ENCODE measurements at places on chromosomes 6 and 20.

GRCh38 chr6:73695619-73696421 lies at the start of gene CD109:
TSS of gene CD109 (plus strand) at chr6:73696203. CDS start at chr6:73696216, 13 bp downstream.
- DNase-seq: peak; percentile 14

- DNase-seq: no peak
Observed at GRCh38 chr20:6651561-6651960, 115.9 kb upstream of the BMP2 start.

GRCh38 chr6:52162940-52163908 lies 23.0 kb upstream of the IL17A start:
- DNase-seq: no peak

GRCh38 chr20:45621593-45621992 lies 7.9 kb upstream of the WFDC10A start:
- DNase-seq: no peak

GRCh38 chr6:12935637-12936036 lies 219.1 kb downstream of the PHACTR1 start:
- DNase-seq: no peak

DNA sequence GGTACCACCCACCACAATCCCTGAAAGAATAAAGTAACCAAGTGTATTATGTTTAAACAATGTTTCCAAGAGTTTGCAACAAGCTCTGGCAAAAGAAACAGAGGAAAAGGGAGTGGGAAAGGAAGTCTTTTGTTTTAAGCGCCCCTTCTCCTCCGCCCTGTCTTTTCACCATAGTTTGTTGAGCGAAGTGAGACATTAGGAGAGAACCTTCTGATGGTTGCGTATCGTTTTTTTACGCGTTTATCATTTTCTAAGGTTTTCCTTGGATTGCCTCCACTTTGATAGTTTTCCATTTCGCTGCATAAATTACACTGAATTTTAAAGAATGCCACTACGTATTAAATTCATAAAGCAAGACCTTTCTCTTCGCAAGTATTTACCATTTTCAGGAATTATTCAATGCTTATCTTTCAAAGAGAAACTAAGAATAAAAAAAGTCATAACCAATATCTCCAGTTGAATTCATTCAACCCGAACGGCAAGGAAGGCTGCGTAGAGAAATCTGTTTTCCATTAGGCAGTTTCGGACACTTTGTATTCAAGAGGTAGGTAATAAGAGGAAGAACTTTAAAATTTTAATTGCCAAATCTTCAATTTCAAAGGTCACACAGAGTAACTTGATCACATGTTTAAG lies 920 bp upstream of the EPHA7 start:
- no peak for DNase-seq

- no peak for DNase-seq
Observed at GRCh38 chr6:90144396-90144795, 152.2 kb downstream of the BACH2 start.

GRCh38 chr20:43903953-43904826 lies 10.5 kb upstream of the TOX2 start:
- DNase-seq: no peak

GRCh38 chr6:133242637-133243585 lies 1.8 kb downstream of the EYA4 start:
- no peak for DNase-seq

- DNase-seq: no peak
Observed at GRCh38 chr6:150347845-150348244, 21.0 kb upstream of the IYD start.

DNA sequence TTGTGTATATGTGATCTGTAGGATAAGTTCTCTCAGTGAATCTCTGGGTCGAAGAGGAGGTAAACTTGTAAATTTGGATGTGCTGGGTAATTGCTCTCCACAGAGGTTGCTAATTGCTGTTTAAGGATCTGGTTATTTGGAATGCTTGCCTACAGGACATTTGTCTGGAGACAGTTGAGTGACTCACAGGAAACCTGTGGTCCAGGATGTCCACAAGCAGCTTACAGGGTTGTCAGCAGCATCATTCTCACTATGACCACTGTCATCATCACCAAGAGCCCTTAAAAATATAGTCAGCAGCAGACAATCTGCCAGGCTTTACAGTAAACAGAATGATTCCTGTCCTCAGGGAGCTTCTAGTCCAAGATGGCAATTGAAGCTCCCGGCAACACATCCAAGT lies 31.2 kb upstream of the KCNK5 start:
- no peak for DNase-seq

GRCh38 chr6:35312076-35312800 lies 14.6 kb downstream of the DEF6 start:
- DNase-seq: no peak

GRCh38 chr6:135520781-135521180 lies 23.2 kb upstream of the AHI1 start:
- DNase-seq: no peak

All from AG04449 (cell line).